Activated CD8-positive, alpha-beta memory T cell treated with anti-CD3 and anti-CD28 coated beads, Interleukin-2, amount 10 ng/mL, durations not matched to agents 7 days and 5 days (primary cell): ENCODE measurements at places on chromosomes 12 and 14. TPM values are rescaled to one million over a fixed set of nuclear protein-coding genes. Genes with fewer than 3 reads are reported as not detected.

C12orf50 gene
- total RNA-seq = not detected

KRT6A gene
- not detected for total RNA-seq

PLEK2 gene
- total RNA-seq = not detected

CLEC6A gene
- total RNA-seq = not detected

ADCY4 gene
- total RNA-seq = 1.6 TPM

DNA sequence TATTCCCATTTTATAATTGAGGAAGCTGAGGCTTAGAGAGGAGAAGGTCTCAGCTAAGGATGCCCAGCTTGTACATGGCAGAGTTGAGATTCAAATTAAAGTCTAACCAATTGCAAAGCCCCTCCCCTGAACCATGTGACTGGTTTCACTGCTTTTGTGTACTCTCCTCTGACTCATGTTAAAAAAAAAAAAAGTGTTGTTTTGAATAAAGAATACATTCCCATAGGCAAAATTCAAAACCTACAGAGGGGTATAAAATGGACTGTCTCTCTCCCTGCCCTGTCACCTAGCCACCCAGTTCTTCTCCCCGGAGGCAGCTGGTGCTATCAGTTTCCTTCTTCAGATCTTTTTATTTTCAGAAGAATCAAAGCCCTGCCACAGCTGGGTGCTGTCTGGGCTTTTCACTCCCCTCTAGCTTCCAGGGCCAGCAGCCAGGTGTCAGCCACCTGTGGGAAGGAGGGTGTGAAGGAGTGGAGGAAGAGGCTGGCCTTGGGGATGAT, 5.4 kb downstream of the PSMD9 start:
- H3K4me1 ChIP-seq = peaks cover 39% of the 10 kb centered on the region
- H3K4me3 ChIP-seq = no peak overlapping the region
- no peaks in the 10 kb centered on the region for H3K27me3 ChIP-seq
- DNase-seq = peak; percentile 50

GRCh38 chr12:122395319-122395718, 27.1 kb downstream of the CLIP1 start:
- no peak overlapping the region for H3K27ac ChIP-seq
- peaks cover 9% of the 10 kb centered on the region for H3K36me3 ChIP-seq
- H3K27me3 ChIP-seq = no peaks in the 10 kb centered on the region
- H3K4me1 ChIP-seq = peaks cover 17% of the 10 kb centered on the region
- H3K4me3 ChIP-seq = no peak overlapping the region

DNA sequence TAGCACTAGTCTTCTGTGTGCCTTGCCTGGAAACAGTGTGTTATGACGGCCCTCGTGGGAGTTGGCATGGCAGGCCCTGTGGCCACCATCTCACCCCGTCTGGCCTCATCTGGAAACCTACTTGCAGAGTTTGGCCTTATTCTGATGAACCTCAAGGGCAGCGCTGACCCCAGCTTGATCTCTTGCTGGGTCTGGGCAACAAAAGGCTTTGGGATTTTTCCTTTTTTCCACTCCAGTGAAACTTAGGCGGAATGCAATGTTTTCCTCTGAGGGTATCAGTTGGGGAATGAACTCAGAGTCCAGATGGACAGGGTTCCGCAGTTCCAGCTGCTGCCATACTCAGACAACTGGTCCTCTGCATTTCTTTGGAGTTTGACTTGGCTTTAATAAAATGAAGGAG, 15.9 kb downstream of the CACNA1C start:
- no peak overlapping the region for H3K27ac ChIP-seq
- H3K4me1 ChIP-seq = peaks cover 10% of the 10 kb centered on the region
- H3K27me3 ChIP-seq = peaks cover 12% of the 10 kb centered on the region
- no peak overlapping the region for H3K4me3 ChIP-seq

- no peaks in the 10 kb centered on the region for H3K36me3 ChIP-seq
- H3K4me1 ChIP-seq = no peaks in the 10 kb centered on the region
- no peak overlapping the region for H3K27ac ChIP-seq
- DNase-seq = no peak
- no peaks in the 10 kb centered on the region for H3K27me3 ChIP-seq
- no peak overlapping the region for H3K4me3 ChIP-seq
Measured at GRCh38 chr12:87157791-87158190, 871.4 kb downstream of the C12orf50 start.

DNA sequence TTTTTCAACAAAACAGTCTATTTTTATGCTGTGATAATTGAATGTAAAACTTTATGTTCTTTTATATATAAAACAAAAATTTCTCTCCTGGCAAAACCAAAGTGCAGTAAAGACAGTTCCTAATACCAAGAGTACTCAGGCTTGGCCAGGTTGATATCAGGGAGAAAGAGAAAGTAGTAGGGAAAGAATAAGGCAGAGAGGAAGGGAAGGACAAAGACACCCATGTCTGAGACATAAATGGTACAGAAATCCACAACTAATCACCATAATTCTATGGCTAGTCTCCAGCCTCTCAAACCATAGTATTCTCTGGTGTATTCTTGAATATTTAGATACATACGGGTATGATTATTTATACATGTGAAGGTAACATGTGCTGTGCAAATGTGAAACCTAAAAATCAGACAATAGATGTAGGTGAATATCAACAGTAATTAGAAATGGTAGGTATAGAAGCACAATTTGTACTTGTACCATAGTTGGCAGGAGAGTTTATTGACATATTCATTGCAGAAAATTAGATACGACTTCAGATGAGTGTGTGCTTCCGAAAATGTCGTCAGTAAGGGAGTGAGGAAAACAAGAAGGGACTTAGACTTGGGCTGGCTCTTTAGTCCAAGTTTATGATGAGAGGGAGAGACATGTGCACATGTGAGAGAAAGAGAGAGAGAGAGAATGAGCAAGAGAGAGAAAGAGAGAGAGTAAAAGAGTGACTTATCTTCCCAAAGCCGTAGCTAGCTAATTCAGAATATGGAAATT, 230.8 kb upstream of the NPAS3 start:
- H3K36me3 ChIP-seq = no peaks in the 10 kb centered on the region
- no peak overlapping the region for H3K27ac ChIP-seq
- DNase-seq = no peak
- no peak overlapping the region for H3K4me3 ChIP-seq
